ENCODE measurements at places on chromosomes 3 and 15.

DNA sequence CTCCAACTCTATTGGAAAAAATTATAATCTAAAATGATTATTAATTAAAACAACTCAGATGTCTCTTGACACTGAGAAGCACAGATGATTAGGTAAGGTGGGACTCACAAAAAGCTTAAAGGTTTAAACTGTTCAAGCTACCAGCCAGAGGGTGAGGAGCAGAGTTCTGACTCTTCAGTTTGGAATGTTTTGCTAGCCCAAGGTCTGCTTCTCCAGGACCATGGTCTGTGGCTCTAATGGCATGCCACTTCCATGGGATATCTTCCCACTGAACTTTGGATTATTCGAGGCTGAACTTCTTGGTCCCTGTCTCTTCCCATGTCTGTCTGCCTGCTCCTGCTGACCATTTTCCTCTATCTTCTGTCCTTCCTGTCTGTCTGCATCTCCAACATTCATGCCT lies 49.2 kb downstream of the CACNA2D3 start:
- no peak for DNase-seq

DNA sequence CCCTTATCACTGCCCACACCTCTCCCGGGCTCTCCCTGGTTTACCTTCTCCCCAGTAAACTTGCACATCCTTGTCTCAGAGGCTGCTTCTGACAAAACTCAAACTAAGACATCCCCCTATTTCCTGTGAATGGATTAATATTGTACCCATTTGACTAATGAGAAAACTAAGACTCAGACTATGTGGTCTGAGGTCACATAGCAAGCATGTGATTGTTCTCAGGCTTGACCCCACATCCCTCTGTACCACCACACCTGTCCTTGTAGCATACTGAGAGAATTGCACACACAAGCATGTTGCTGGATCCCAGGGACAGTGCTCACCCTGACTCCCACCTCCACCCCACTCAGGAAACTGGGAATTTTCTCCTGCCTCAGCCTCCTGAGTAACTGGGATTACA lies 90.7 kb upstream of the HES1 start:
- no peak for DNase-seq

GRCh38 chr15:25670025-25670554 lies 193.0 kb downstream of the ATP10A start:
- DNase-seq, result no peak

- no peak for DNase-seq
Measured at GRCh38 chr15:71666763-71667620, 143.4 kb upstream of the NR2E3 start.

DNA sequence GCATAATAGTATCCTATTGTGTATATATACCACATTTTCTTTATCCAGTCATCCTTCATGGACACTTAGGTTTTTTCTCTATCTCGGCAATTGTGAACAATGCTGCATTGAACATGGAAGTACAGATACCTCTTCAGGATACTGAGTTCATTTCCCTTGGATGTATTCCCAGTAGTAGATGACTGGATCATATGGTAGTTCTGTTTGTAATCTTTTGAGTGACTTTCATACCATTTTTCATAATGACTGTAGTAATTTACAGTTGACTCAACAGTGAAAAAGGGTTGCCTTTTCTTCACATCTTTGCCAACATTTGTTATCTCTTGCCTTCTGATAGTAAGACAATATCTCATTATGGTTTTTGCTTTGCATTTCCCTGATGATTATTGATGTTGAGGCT lies 21.8 kb downstream of the MYH15 start:
- no peak for DNase-seq

GRCh38 chr15:67107014-67107812 lies 41.8 kb downstream of the SMAD3 start:
- no peak for DNase-seq

GRCh38 chr15:67130673-67131601 lies 65.5 kb downstream of the SMAD3 start:
- no peak for DNase-seq

GRCh38 chr3:192851821-192852372 lies 65.8 kb downstream of the MB21D2 start:
- DNase-seq, result peak; percentile 83

DNA sequence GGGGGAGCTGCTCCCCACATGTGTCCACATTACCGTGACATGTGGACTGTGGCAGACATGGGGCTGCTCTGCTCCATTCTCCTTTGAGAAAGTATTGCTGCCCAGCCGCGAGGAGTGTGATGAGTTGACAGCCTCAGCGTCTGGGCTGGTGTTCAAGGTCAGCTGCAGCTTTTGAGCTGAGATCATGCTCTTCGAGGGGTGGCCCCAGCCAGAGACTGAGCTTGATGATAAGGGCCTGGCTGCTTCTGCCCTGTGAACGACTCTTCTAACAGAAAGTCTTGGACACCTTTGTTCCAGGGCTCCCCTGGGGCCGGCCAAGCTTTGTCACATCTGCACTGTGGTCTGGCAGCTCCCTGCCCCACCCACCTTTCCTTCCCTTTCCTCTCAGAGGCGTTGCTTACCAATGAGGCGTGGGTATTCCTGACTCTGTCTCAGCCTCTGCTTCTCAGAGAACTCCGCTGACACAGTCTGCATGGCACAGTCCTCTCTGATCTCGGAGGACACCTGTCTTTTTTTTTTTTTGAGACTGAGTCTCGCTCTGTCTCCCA lies 86.6 kb downstream of the CHRD start:
- no peak for DNase-seq

DNA sequence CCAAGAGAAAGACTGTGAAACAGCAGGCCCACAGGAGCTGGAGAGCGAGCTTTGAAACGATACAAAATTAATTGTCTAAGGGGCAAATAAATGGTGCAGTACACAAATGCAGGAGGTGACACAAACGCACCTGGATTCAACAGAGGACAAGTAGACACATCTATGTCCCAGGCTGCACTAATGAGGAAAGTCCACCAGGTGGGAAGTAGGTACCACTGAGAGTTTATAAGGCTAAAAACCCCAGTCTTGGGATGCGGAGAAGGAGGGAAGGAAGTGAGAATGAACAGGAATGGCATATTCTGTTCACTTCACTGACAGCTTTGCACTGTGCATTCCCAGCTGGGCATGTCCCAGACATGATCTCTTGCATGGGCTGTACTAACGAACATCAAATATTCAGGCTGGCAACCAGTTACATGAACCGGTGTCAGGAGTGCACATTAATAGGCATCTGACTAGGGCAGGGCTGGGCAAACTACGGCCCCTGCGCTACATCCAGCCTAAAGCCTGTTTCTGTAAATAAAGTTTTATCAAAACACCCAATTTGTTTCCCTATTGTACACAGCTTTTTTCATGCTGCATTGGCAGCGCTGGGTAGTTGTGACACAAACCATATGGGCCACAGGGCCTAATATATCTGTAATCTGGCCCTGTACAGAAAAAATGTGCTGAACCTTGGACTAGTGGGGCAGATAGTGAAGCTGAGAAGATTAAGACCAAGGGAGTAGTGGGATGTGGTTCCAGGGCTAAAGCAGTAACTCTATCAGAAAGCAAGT lies 107.0 kb downstream of the IGF2BP2 start:
- DNase-seq, result no peak

- DNase-seq, result no peak
Measured at GRCh38 chr3:49794926-49795905, 4.5 kb downstream of the CDHR4 start.

DNA sequence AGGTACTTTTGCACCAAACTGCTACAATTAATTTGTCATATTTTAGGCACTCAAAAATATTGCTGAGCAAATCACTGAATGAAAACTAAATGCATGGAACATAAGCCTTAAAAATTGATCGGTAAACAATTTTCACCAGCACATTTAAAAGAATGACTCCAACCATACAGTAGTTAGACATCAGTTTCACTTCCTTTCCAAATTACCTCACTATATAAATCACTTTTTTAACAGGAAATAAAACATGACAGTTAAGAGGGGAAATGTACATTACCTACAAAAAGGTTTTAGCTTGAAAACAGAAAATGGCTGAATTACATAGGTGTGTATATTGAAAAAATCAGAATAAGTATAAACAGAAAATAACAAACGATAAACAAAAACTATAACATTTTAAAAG lies 108.4 kb downstream of the SERPINI1 start:
- no peak for DNase-seq

DNA sequence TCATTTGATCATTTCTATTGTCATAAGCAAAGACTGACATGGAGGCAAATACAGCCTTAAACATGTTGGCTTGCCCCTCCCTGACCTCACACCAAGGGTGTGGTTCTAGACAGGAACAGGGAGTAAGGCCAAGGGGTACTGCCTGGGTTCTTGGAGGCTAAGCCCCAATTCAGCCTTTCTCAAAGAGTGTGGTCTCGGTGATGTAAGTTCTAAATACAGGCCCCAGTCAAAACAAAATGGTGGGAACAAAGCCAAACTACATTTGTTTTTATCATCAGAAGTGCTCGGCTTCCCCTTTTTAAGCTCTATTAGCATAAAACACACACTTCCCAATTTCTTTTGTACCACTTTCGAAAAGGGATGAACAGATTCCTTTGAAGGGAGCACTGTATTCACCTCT lies 129.5 kb downstream of the ATP8B4 start:
- no peak for DNase-seq
